ENCODE measurements at places on chromosomes 6 and 20.

- peak; percentile 66 for DNase-seq
These were observed 5.3 kb downstream of the OARD1 start for GRCh38 chr6:41066867-41067304.

GRCh38 chr6:147999001-147999540 is 343.6 kb upstream of the SASH1 start:
- DNase-seq, result no peak

GRCh38 chr20:52564594-52564993 is 373.0 kb upstream of the ZFP64 start:
- DNase-seq, result no peak

DNA sequence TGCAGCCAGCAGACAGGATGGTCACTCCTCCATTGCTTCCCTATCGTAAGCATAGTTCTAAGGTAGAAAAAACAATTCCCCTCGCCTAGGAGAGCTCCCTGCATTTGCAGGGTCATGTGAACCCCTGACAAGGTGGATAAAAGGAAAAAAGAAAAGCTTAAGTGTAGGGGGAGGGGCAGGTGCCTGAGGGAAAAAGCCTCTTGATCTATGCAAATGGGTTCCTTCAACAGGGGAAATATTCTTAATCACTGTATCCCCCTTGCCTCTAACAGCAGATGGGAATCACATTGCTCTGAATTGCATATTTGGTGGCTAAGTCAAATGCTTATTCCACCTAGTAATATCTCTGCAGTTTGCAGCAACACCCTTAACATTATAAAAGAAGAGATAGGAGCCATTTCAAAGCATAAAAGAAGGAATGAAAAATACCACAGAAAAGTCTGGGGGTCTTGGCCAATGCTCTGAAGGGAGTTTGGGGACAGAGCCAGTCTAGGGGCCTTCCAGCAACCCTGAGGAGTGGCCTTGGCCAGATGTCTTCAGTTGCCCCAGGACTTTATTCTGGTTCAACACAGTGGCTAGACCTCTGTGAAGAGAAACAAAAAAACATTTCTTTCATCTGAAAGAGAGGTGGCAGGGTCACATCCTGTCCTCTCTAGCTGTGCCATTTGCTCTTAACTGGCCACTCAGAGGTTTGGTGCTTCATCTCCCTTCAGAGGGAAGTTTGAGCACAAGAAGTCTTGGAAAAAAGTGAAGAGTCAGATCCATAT is 660.4 kb upstream of the GJE1 start:
- DNase-seq, result peak; percentile 59

DNA sequence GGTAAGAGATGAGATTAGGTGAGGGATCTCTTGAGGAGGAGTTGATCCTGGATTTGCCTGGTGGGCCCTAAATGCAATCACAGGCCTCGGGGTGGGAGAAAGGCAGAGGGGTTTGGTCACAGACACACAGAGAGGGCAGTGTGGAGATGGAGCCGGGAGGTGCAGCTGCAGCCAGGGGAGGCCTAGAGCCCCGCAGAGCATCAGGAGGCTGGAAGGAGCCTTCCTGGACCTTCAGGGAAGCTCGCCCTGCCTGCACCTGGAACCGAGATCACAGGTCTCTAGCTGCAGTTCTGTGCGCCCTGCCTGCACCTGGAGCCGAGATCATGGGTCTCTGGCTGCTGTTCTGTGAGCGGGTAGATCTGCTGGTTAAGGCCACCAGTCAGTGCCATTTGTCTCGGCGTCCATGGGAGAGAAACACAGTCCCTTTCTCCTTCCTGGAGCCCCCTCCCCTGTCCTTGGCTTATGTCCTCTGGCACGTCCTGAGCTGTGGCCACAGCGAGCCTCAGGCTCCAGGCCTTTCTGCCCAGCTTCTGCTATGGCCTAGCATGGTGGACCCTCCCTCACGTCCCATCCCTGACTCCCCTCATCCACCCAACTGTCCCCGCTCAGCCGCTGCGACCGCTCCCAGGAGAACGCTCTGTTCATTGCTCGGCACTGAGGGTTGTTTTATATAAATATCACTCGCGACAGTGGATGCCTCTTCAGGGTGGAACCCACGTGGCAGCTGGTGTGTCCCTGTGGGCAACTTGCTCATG is 112.0 kb downstream of the DACT2 start:
- no peak for DNase-seq

DNA sequence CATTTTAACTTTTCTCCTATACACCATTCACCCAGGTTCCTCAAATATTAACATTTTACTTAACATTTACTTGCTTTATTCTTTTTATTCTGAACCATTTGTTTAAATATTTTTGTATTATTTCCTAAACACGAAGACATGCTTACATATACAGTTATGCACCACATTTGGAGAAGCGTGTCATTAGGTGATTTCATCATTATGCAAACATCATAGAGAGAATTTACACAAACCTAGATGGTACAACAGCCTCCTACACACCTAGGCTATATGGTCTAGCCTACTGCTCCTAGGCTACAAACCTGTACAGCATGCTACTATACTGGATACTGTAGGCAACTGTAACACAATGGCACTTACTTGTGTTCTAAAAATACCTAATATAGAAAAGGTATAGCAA is 6.6 kb downstream of the TDP2 start:
- DNase-seq, result no peak

GRCh38 chr6:166341977-166342348 is 382 bp downstream of the SFT2D1 start:
- DNase-seq, result no peak

DNA sequence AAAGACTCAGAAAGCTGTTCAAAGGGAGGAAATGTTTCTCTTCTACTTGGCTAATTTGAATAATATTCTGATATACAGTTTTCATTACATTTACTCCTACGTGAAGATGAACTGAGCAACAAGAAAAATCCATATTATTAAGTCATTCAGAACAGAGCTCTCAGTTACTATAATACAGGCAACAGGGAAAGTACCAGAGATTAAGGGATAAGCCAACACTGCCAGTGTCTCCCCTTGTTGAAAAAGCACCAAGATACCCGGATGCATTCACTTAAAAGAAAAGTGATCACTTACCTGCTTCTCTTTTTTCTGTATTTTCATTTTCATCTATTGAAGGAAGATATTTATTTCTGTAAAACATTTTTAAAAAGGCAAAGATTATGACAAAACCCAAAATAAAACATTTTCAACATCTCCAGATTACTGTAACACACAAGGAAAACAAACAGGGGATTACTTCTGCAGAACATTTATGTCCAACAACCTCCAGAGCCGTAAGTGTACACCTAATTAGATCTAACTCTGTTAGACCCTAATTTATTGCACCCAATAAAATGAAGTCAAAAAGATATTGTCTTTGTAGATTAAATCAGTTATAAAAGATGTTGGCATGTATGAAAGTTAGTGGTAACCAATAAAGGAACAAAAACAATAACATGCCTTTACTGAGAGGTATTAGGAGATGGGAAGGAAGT is 67.0 kb downstream of the CHD6 start:
- no peak for DNase-seq

GRCh38 chr20:7171911-7172310 is 404.4 kb downstream of the BMP2 start:
- DNase-seq, result no peak

DNA sequence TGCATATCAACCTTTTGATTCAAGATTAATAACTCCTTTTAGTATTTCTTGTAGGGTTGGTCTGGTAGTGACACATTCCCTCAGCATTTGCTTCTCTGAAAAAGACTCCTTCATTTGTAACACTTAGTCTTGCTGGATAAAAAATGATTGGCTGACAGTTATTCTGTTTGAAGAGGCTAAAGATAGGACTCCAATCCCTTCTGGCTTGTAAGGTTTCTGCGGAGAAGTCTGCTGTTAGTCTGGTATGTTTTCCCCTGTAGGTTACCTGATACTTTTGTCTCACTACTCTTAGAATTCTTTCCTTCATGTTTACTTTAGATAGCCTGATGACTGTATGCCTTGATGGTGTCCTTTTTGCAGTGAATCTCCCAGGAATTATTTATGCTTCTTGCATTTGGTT is 96.0 kb downstream of the CARMIL1 start:
- no peak for DNase-seq

GRCh38 chr6:131083687-131084086 is 20.6 kb upstream of the EPB41L2 start:
- DNase-seq, result no peak

DNA sequence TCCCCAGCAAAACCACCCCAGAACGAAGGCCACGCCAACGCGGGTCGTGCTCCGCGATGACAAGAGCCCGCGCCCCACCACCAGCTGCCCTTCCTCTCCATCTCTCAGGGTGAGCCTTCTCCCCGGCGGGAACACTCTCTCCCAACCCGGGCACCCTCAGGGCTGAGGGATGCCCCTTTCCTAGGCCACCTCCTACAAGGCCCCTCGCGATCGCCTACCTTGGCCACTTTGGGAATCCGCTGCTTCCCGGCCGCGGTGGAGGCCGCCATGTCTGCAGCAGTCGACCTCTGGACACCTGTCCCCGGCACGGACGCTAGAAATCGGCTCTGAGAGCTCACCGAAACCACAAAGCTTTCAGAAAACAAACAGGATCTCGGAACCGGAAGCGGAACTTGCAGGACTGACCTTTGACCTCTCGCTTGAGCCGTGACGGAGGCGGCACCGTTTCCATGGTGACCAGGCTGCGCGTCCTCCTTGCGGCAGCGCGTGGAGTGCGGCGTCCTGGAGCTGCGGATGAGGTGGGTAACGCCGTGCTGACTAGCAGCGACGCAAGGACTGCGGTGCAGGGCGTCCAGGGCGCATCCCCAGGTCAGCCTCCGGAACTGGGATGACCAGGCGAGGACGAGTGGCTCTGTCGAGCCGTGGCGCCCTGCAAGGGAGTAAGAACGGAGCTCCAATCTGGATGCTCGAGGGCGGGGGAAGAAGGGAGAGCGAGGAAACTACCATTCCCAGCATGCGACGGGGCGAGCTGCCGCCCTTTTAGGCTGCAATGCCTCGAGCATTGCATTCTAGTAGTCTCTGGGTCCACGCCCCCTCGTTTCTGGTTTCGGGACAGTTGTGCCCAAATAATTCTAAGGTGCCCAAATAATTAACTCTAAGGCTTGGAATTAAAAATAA is at the start of the genes CFAP61 and CRNKL1:
CFAP61 (plus strand) TSS at position 459 of the 897 bp plus-strand sequence. CDS start 4,122 bp downstream, outside the sequence.
CRNKL1 (minus strand) TSS at position 393 of the 897 bp plus-strand sequence; CDS start at position 269, 124 bp downstream.
- DNase-seq, result peak; percentile 89

DNA sequence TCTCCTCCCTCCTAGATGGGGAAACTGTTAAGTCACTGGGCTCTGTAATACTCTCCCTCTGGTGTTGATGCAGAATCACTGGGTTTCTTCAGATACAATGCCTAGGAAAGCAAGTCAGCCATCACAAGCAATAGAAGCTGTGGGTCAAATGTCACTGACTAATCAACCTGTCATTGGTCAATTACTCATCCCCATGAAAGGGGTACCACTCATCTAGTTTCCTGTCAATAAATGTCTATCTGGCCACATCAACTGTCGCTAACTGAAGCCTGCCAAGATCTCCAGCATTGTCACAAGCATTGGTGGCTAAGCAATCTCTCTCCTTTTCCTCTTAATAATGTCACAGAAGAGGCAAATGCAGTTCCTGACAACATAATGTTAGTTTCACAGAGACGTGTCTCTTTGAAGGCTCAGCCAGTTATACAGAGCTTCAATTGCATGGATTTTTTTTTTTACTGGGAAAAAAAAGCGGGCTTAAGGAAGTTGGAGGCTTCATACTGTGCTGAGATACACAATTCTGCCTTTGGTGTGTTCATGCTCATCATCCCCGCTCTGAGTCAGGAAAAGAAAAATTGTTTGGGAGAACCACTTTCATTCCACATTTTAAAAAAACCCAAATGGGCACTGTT is 355.9 kb downstream of the BTBD9 start:
- DNase-seq, result no peak

- no peak for DNase-seq
These were observed 695.0 kb upstream of the GJE1 start for GRCh38 chr6:141437685-141438084.

GRCh38 chr20:50196896-50197295 is 6.3 kb downstream of the CEBPB start:
- no peak for DNase-seq

DNA sequence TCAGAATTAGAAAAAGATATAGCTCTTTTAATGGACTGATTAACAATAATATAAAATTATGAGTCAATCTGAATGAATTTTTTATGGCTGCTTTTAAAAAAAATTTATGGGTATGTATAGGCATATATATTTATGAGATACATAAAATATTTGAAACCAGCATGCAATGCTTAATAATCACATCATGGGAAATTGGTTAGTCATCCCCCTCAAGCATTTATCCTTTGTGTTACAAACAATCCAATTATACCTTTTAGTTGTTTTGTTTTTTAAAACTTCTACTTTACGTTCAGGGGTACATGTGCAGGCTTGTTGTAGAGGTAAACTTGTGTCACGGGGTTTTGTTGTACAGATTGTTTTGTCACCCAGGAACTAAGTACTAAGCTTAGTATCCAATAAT is 63.4 kb upstream of the HMGCLL1 start:
- no peak for DNase-seq

DNA sequence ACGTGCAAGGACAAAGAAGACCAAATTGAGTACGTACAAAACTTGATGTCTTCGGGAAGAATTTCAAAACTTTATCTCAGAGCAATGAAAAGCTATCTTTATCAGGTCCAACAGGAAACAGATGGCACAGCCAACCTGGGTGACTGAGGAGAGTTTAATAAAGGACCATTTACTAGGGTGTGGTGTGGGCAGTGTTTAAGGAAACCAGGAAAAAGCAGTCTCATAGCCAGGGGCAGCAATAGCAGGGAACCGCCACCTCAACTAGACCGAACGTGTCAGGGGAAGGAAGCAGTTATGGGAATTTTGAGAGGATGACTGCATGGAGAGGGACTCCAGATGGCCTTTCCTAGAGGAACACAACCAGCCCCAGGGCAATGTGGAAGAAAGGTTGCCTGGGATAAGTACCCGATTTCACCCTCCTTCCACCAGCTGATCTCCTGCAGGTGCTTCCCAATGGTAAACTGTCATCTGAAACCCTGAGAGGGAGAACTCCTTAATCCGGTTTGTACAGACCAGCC is 15.2 kb upstream of the TAAR5 start:
- no peak for DNase-seq

DNA sequence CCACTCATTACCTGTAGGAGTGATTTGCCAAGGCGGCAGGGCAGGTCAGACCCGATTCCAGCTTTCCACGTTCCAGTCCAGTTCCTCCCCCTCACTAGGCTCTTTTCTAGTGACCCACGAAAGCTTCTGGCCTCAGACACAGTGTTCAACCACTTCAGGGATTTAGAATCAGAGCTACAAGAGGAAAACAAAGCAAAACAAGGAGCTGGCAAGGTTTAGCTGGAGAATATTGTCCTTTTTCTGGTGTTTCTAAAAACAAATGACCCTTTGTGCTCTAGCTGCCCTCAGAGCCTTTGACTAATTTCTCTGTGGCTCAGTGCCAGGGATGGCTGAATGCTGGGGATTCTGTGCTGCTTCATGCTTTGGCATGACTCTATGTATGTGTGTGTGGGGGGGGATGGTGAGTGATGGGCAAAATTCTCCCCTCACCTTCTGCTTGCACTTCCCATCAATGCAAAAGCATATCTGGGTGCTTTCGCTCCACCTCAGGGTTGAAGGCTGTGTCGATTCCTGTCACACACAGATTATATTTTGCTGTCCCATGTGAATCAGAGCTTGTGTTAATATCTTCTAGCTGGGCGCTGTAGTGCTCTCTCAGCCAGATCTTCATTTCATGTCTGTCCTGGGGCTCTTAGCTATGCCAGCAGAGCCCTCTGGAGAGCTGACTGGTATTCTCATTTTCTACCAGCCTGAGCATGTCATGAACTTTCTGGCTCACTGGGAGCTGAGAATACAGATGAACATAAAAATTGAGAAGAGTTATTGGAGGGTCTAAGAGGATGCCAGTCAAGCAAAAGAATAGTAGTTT is 19.3 kb upstream of the NEDD9 start:
- no peak for DNase-seq

GRCh38 chr6:160256445-160256844 is 2.2 kb downstream of the SLC22A2 start:
- no peak for DNase-seq

GRCh38 chr20:2219481-2220006 is 76.3 kb upstream of the TGM3 start:
- no peak for DNase-seq

GRCh38 chr6:147311218-147311617 is 107.0 kb downstream of the STXBP5 start:
- no peak for DNase-seq
